ENCODE measurements at places on chromosomes 16 and 17.

GRCh38 chr16:63806794-63807506 is 1314.9 kb downstream of the CDH11 start:
- H3K27me3 ChIP-seq: no peaks in the 10 kb centered on the region
- no peak overlapping the region for H3K4me3 ChIP-seq
- no peaks in the 10 kb centered on the region for H3K4me1 ChIP-seq
- no peak for DNase-seq
- H3K36me3 ChIP-seq: no peaks in the 10 kb centered on the region
- no peak overlapping the region for H3K27ac ChIP-seq

DNA sequence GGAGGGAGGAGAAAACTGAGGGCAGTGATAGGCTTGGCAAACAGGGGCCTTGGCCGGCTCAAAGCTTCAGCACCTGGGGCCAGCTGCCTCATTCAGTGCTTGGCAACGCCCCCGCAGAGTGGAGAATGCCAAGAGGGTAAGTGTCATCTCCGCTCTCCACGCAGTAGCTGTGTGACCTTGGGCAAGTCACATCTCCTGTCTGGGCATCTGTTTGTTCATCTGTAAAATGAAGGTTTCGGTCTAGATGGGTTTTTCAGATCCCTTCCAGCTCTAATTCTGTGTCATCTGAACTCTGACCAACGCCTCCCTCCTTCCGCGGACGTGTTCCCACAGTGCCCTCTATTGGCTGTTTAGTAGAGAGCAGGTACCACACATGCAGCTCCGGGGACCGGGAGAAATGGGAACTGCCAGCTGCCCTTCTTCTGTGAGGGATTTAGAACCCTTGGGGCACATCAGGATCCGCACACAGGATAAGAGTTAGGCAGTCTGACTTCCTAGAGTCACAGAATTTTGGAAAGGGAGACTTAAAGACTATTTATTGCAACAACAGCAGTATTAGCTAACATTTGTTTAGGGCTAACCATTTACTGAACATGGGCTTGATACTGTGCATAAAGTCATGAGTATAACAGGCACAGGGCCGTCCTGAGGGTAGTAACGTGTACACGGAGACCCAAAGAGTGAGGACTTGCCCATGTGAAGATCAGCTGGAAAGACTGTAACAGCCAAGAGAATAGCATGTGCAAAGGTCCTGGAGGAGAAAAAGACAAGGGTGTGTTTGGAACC is 26.8 kb downstream of the GP2 start:
- no peak overlapping the region for H3K27ac ChIP-seq
- H3K4me3 ChIP-seq: no peak overlapping the region
- no peaks in the 10 kb centered on the region for H3K27me3 ChIP-seq
- no peaks in the 10 kb centered on the region for H3K4me1 ChIP-seq
- peak; percentile 61 for DNase-seq

DNA sequence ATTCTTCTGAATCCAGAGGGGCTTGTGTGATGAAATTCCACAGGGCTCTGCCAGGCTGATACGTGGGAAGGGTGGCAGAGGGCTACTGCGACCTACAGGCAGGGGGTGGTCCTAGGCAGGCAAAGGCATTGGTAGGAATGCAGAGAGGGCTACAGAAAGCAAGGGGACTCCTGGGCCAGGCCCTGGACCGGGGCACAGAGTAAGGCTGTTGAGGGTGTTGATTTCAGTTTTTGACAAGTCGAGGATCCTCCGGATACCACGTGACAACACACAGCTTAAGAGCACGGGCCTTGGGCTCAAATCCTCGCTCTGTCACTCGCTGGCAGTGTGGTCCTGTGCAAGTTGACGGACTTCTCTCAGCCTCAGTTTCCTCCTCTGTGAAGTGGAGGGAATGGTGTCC is 19.1 kb upstream of the DOC2B start:
- H3K4me1 ChIP-seq: no peaks in the 10 kb centered on the region
- no peak for DNase-seq
- H3K4me3 ChIP-seq: no peak overlapping the region
- H3K27me3 ChIP-seq: no peaks in the 10 kb centered on the region

- DNase-seq: no peak
- no peak overlapping the region for H3K4me3 ChIP-seq
- H3K36me3 ChIP-seq: no peaks in the 10 kb centered on the region
- H3K27ac ChIP-seq: no peak overlapping the region
- H3K4me1 ChIP-seq: peaks cover 3% of the 10 kb centered on the region
- H3K27me3 ChIP-seq: no peaks in the 10 kb centered on the region
Observed at GRCh38 chr16:9177861-9178260, 86.4 kb downstream of the HAPSTR1 start.

- H3K4me3 ChIP-seq: no peak overlapping the region
- peak overlapping the region; percentile 27 for H3K27ac ChIP-seq
- no peaks in the 10 kb centered on the region for H3K4me1 ChIP-seq
- DNase-seq: peak; percentile 44
Observed at GRCh38 chr17:5526821-5527598, 40.6 kb downstream of the MIS12 start.

- H3K4me3 ChIP-seq: no peak overlapping the region
- DNase-seq: no peak
- no peaks in the 10 kb centered on the region for H3K27me3 ChIP-seq
- H3K36me3 ChIP-seq: peaks cover 39% of the 10 kb centered on the region
Observed at GRCh38 chr17:80327518-80327917, 66.9 kb downstream of the RNF213 start.

DNA sequence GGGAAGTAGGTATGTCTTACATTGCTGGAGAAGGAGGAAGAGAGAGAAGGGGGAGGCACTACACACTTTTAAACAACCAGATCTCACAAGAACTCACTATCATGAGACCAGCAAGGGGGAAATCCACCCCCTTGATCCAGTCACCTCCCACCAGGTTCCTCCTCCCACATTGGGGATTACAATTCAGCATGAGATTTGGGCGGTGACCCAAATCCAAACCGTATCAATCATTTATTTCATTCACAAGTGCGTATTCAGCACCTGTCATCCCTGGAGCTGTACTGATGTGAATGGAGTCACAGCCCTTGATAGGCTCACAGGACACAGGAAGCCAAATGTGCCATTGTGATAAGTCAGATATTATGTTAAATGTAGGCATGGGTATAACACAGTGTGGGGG is 228.3 kb upstream of the HSBP1 start:
- no peaks in the 10 kb centered on the region for H3K36me3 ChIP-seq
- H3K4me1 ChIP-seq: no peaks in the 10 kb centered on the region
- H3K4me3 ChIP-seq: no peak overlapping the region
- H3K27me3 ChIP-seq: peaks cover 2% of the 10 kb centered on the region

GRCh38 chr17:67490471-67490870 is 113.4 kb downstream of the PITPNC1 start:
- no peaks in the 10 kb centered on the region for H3K4me1 ChIP-seq
- H3K4me3 ChIP-seq: no peak overlapping the region
- H3K36me3 ChIP-seq: no peaks in the 10 kb centered on the region
- DNase-seq: no peak
- H3K27ac ChIP-seq: no peak overlapping the region
- H3K27me3 ChIP-seq: no peaks in the 10 kb centered on the region

DNA sequence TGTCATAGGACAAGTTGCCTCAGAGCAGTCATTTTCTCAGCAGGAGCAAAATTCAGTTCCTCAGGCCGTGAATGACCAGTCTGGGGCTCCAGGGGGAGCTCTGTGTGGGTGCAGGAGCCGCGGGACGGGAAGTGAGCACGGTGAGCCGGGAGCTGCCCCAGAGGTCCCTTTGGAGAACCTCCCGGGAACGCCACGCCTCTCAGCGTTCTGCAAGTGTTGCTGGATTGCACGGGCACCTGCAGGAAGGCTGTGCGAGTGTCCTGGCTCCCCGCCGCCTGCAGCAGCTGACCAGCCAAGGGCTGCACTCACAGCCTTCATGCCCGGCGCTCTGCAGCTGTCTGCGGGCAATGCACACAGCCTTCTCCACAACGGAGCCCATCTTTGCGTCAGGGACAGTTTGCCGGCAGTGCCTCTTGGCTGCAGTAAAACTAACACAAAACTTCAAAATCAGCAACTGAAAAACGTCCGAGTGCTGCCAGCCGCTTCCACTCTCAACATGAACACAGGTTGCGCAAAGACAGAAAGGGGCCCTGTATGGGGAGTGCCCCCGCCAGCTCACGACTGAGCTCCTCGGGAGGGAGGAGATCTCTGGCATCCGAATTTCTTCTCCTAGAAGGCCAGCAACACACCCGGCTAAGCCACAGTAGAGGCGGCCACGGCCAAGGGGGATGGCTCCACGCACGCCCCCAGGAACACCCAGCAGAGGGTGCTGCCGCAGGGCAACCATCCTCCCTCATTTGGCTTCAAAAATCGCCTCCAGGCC is 16.0 kb downstream of the NDUFAF8 start:
- peak overlapping the region; percentile 71 for H3K27ac ChIP-seq
- no peaks in the 10 kb centered on the region for H3K36me3 ChIP-seq
- peaks cover 44% of the 10 kb centered on the region for H3K4me1 ChIP-seq
- H3K4me3 ChIP-seq: no peak overlapping the region
- no peaks in the 10 kb centered on the region for H3K27me3 ChIP-seq

GRCh38 chr17:6989779-6990178 is 6.1 kb upstream of the ALOX12 start:
- H3K27me3 ChIP-seq: peaks cover 10% of the 10 kb centered on the region
- H3K27ac ChIP-seq: no peak overlapping the region
- no peak for DNase-seq

- no peak overlapping the region for H3K4me3 ChIP-seq
- no peaks in the 10 kb centered on the region for H3K27me3 ChIP-seq
- H3K4me1 ChIP-seq: no peaks in the 10 kb centered on the region
- H3K36me3 ChIP-seq: no peaks in the 10 kb centered on the region
- no peak for DNase-seq
- no peak overlapping the region for H3K27ac ChIP-seq
Observed at GRCh38 chr16:83870830-83871229, 28.1 kb upstream of the MLYCD start.

DNA sequence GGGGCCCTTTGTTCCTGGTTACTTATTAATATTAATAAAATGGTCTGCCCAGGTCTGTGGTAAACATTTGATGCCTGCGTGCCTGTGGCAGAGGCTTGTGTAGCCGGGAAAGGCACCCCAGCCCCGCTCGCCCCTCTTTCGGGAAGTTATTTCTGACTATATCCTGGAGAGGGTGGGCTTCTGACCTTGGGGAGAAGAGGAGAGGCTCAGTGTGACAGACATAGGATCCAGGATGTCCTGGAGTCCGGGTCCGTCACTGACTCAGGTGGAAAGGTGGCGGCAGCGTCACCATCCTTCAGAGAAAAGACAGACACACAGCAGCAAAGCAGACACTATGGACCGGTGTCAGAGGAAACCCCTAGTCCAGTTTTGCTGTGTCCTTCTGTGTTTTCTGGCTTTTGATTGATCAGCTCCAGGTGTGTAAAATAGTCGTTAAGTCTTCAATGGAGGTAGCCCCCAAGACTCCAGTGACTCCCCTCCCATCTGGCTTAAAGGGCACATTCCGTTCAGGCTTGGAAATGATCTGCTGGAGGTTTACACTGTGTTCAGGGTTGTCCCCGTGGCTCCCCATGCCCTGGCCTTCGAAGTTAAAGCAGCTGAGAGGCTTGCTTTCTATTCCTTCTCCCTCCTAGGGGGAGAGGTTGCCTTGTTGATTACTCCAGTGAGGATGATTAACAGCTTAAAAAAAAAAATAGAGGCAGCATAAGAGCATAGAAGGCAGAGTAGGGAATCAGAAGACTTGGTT is 81.6 kb downstream of the CCDC182 start:
- no peak overlapping the region for H3K4me3 ChIP-seq
- no peaks in the 10 kb centered on the region for H3K36me3 ChIP-seq
- H3K27ac ChIP-seq: peak overlapping the region; percentile 28
- no peak for DNase-seq
- no peaks in the 10 kb centered on the region for H3K27me3 ChIP-seq
- peaks cover 9% of the 10 kb centered on the region for H3K4me1 ChIP-seq

GRCh38 chr16:85859818-85860125 is 39.2 kb upstream of the IRF8 start:
- H3K4me1 ChIP-seq: no peaks in the 10 kb centered on the region
- H3K27me3 ChIP-seq: no peaks in the 10 kb centered on the region
- no peak overlapping the region for H3K27ac ChIP-seq
- DNase-seq: no peak

- no peak for DNase-seq
- H3K27me3 ChIP-seq: no peaks in the 10 kb centered on the region
- H3K36me3 ChIP-seq: no peaks in the 10 kb centered on the region
Observed at GRCh38 chr16:144797-145252, 6.4 kb upstream of the NPRL3 start.

- no peak overlapping the region for H3K4me3 ChIP-seq
- H3K36me3 ChIP-seq: no peaks in the 10 kb centered on the region
- DNase-seq: no peak
- H3K27me3 ChIP-seq: no peaks in the 10 kb centered on the region
- no peaks in the 10 kb centered on the region for H3K4me1 ChIP-seq
Observed at GRCh38 chr17:19390951-19391350, 4.0 kb upstream of the MFAP4 start.

DNA sequence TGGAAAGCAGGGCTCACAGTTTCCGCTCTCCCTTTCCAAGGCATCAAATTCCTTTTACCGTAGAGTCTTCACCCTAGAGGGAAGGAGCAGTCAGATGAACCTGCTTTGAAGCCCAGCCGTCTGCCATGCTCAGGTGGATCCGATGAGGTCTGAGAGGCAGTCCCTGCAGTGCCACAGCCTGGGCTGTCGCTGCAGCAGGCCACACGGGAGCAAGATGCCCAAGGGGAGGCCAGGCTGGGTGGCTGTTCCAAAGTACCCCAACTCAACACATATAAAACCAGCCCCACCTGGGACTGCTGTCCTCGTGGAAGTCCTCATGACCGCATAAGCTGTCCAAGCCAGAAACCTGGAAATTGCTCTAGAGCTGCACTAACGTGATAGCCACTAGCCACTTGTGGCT is 4.9 kb upstream of the LIMD2 start:
- H3K27ac ChIP-seq: no peak overlapping the region
- no peaks in the 10 kb centered on the region for H3K4me1 ChIP-seq
- H3K4me3 ChIP-seq: no peak overlapping the region
- no peaks in the 10 kb centered on the region for H3K27me3 ChIP-seq

GRCh38 chr17:17423656-17424055 is 53.1 kb upstream of the MED9 start:
- H3K27ac ChIP-seq: no peak overlapping the region
- H3K4me1 ChIP-seq: peaks cover 5% of the 10 kb centered on the region
- no peaks in the 10 kb centered on the region for H3K36me3 ChIP-seq
- H3K4me3 ChIP-seq: no peak overlapping the region

DNA sequence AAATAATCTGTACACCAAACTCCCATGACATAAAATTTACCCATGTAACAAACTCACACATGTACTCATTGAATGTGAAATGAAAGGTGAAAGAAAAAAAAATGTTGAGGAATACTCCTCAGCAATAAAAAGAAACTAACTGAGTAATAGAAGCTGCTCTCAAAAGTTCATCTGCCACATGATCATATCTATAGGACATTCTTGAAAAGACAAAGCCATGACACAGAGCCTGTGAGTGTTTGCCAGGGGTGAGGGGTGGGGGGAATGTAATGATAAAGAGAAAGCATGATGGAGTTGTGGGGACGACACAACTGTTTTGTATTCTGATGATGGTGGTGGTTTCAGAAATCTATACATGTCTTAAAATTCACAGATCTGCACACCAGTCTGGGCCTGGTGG is 52.2 kb upstream of the TMC5 start:
- no peaks in the 10 kb centered on the region for H3K27me3 ChIP-seq
- no peak overlapping the region for H3K27ac ChIP-seq
- H3K36me3 ChIP-seq: no peaks in the 10 kb centered on the region
- H3K4me1 ChIP-seq: no peaks in the 10 kb centered on the region
- no peak overlapping the region for H3K4me3 ChIP-seq

- no peak overlapping the region for H3K27ac ChIP-seq
- DNase-seq: no peak
- H3K36me3 ChIP-seq: no peaks in the 10 kb centered on the region
- H3K4me3 ChIP-seq: no peak overlapping the region
Observed at GRCh38 chr17:62780269-62780668, 27.8 kb downstream of the MARCHF10 start.

- no peaks in the 10 kb centered on the region for H3K36me3 ChIP-seq
- no peaks in the 10 kb centered on the region for H3K27me3 ChIP-seq
- no peak overlapping the region for H3K4me3 ChIP-seq
- H3K4me1 ChIP-seq: peaks cover 13% of the 10 kb centered on the region
Observed at GRCh38 chr17:81390873-81391255, 4.4 kb upstream of the BAHCC1 start.

Data from lung (tissue), 17 donors.